Urinary bladder (tissue), 4 donors: ENCODE measurements at places on chromosomes 5 and 9. TPM values are rescaled to one million over a fixed set of nuclear protein-coding genes. Genes with fewer than 3 reads are reported as not detected.

The PCDHB5 gene
- polyA plus RNA-seq: 9.0 TPM

The LRRC19 gene
- polyA plus RNA-seq: not detected

The CARTPT gene
- polyA plus RNA-seq: 3.9 TPM

The FGF10 gene
- polyA plus RNA-seq: 10.1 TPM

The SLC36A2 gene
- 0.03 TPM for polyA plus RNA-seq

The NR2F1-AS1 gene
- polyA plus RNA-seq: 25.9 TPM

The ANKRD33B gene
- polyA plus RNA-seq: 4.7 TPM

The CNTFR gene
- 11.5 TPM for polyA plus RNA-seq

The SPATA31D4 gene
- not detected for polyA plus RNA-seq

The LCN9 gene
- polyA plus RNA-seq: not detected

The RAD50 gene
- polyA plus RNA-seq: 13.4 TPM

The DMRT3 gene
- 0.09 TPM for polyA plus RNA-seq

The RXRA gene
- polyA plus RNA-seq: 70.6 TPM

The SLC6A3 gene
- polyA plus RNA-seq: 0.77 TPM

The ECM2 gene
- polyA plus RNA-seq: 7.1 TPM

The INSL4 gene
- polyA plus RNA-seq: not detected

The DDX4 gene
- polyA plus RNA-seq: not detected

The CCDC112 gene
- polyA plus RNA-seq: 5.5 TPM

The SLCO4C1 gene
- polyA plus RNA-seq: 0.04 TPM

The PCDHB6 gene
- 1.1 TPM for polyA plus RNA-seq

The PCDHA9 gene
- 0.03 TPM for polyA plus RNA-seq

The PCDHB9 gene
- 1.2 TPM for polyA plus RNA-seq

The CMYA5 gene
- polyA plus RNA-seq: 4.3 TPM

The ABLIM3 gene
- polyA plus RNA-seq: 14.4 TPM

The RLN1 gene
- polyA plus RNA-seq: not detected

The TMEM267 gene
- polyA plus RNA-seq: 10.6 TPM

The LCN2 gene
- 23.0 TPM for polyA plus RNA-seq

The NMUR2 gene
- polyA plus RNA-seq: not detected

The DMRTA1 gene
- polyA plus RNA-seq: 0.14 TPM

The ZNF366 gene
- polyA plus RNA-seq: 3.3 TPM

The BARHL1 gene
- not detected for polyA plus RNA-seq

The FOXD4L3 gene
- not detected for polyA plus RNA-seq

The PDE6A gene
- polyA plus RNA-seq: 0.01 TPM

The ELOVL7 gene
- polyA plus RNA-seq: 3.3 TPM

The CATSPER3 gene
- polyA plus RNA-seq: 0.72 TPM
